Prostate gland (tissue), 2 donors: ENCODE measurements at places on chromosomes 2 and 18.

GRCh38 chr2:85012855-85013254 is 41.9 kb downstream of the KCMF1 start:
- DNase-seq: no peak
- H3K36me3 ChIP-seq: no peaks in the 10 kb centered on the region
- no peak overlapping the region for H3K4me3 ChIP-seq
- no peaks in the 10 kb centered on the region for H3K4me1 ChIP-seq

- no peaks in the 10 kb centered on the region for H3K27me3 ChIP-seq
- H3K4me1 ChIP-seq: no peaks in the 10 kb centered on the region
- no peaks in the 10 kb centered on the region for H3K36me3 ChIP-seq
- no peak overlapping the region for H3K4me3 ChIP-seq
- no peak for DNase-seq
Observed at GRCh38 chr2:123670286-123670685, 354.8 kb upstream of the CNTNAP5 start.

DNA sequence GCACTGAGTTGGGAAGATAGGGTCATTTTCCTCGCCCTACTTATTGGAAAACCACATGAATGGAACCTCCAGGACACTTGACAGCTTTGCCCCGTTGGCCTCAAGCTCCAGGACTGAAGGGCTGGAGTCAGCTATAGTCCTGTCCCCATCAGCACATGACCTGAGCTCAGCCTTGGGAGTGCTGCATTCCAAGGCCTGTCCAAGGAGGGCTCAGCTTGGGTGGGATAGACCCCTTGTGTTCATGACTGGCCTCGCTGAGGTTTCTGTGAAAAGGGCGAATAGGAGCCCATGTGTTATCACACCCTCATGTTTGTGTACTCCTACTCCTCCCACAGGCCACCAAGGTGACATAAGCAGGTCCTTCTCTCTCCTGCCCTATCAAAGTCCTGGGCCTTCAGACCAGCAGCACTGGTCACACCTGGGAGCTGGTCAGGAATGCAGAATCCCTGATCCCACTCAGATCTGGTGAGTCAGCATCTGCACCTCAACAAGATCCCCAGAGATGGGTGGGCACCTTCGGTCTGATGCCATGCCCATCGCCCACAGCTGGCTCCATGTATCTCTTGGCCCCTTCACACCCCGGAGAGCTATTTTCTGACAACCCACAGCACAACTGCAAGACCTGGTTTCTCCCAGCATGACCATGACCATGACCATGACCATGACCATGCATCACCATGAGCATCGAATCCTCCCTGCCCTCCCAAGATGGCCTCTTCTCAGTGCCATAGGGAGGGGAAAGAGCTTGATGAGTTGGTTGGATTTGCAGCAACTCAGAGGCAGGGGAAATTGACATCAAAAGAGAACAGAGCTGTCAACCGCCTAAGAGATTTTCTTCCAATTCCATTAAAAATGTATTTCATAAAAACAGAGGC is 83.0 kb upstream of the RAB6C start:
- DNase-seq: no peak
- H3K4me1 ChIP-seq: no peaks in the 10 kb centered on the region

- H3K36me3 ChIP-seq: no peaks in the 10 kb centered on the region
- no peak overlapping the region for H3K4me3 ChIP-seq
- no peak overlapping the region for H3K27ac ChIP-seq
- H3K4me1 ChIP-seq: peaks cover 7% of the 10 kb centered on the region
- H3K27me3 ChIP-seq: no peaks in the 10 kb centered on the region
Observed at GRCh38 chr2:36389091-36389564, 33.5 kb downstream of the CRIM1 start.

DNA sequence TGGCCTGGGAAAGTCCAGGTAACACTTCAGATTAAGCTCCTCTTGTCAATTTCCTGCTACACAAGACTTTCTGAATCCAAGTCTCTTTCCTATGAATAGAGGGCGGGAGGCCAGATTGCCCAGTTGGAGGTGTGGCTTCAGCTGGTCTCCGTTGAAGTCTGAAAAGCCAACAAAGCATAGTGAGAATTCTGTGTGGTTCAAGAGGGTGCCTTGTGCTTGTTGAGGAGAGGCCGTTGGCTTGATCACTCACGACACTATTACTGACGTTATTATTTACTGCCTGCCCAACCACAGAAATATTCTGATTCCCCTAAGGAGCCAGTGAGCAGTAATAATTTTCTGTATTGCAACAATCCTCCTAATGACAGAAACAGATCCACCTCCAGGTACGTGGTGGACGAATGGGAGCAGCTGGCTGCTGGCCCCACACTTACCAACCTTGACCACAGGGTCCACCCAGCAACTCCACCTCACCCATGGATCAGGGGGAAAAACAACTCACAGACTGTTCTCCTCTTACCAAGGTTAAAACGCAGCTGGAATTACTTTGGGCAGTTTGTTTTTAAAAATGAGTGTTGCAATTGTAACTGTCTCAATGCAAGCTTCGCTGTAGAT is 21.9 kb downstream of the NRP2 start:
- no peak overlapping the region for H3K27ac ChIP-seq
- H3K36me3 ChIP-seq: no peaks in the 10 kb centered on the region
- no peak for DNase-seq
- H3K27me3 ChIP-seq: no peaks in the 10 kb centered on the region
- H3K4me3 ChIP-seq: no peak overlapping the region

- H3K36me3 ChIP-seq: no peaks in the 10 kb centered on the region
- H3K4me3 ChIP-seq: no peak overlapping the region
- H3K4me1 ChIP-seq: no peaks in the 10 kb centered on the region
Observed at GRCh38 chr2:153917570-153917969, 45.8 kb downstream of the GALNT13 start.

DNA sequence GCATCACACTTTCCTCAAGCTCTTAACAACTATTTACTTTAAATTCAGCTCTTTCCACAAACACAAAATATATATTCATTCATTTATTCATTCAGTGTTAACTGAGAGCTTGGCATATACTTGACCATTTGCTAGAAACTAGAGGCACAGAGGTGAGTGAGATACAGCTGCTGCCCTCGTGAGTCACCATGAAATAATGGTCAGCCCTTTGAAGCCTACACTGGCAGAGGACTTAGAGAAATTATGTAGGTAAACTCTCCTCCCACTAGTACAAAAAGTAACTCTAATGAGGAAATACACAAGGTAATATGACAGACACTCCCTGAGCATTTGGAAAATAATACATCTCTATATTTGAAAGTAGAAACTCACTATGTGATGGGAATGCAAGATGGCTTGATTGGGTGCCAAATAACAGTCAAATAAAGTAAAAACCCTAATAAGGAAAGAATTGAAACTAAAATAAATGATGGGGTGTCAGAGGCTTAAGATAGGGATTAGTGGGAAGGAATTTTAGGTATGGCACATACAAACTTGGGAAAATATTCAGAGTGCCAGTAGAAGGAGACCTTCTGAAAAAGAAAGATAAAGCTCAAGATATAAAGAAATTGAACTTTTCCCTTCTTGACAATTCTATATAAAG is 61.1 kb downstream of the ANTXR1 start:
- no peaks in the 10 kb centered on the region for H3K27me3 ChIP-seq
- no peak for DNase-seq
- no peak overlapping the region for H3K4me3 ChIP-seq
- H3K27ac ChIP-seq: no peak overlapping the region

- no peaks in the 10 kb centered on the region for H3K27me3 ChIP-seq
- no peak for DNase-seq
- H3K36me3 ChIP-seq: no peaks in the 10 kb centered on the region
- no peak overlapping the region for H3K4me3 ChIP-seq
Observed at GRCh38 chr2:169038338-169038757, 7.2 kb upstream of the ABCB11 start.

- peak within 1 kb of the TSS; percentile 58 for H3K4me3 ChIP-seq
- no peaks in the 10 kb centered on the region for H3K4me1 ChIP-seq
- H3K36me3 ChIP-seq: no peaks in the 10 kb centered on the region
- peak; percentile 90 for DNase-seq
- no peaks in the 10 kb centered on the region for H3K27me3 ChIP-seq
Observed at GRCh38 chr2:221572219-221572820, at the start of gene EPHA4. Gene EPHA4, minus strand, starts transcription at chr2:221572304. Its CDS starts 56 bp downstream, at chr2:221572248.
